ENCODE measurements at places on chromosomes 7 and 10. TPM values are rescaled to one million over a fixed set of nuclear protein-coding genes. Genes with fewer than 3 reads are reported as not detected.

Gene PRKCQ
- 0.16 TPM for total RNA-seq

Gene TLL2
- total RNA-seq: 10.8 TPM

Gene PIP
- total RNA-seq: not detected

Gene CCM2
- 38.7 TPM for total RNA-seq
